Thoracic aorta (tissue), 2 donors: ENCODE measurements at places on chromosomes 1 and 21. TPM values are rescaled to one million over a fixed set of nuclear protein-coding genes. Genes with fewer than 3 reads are reported as not detected.

DNA sequence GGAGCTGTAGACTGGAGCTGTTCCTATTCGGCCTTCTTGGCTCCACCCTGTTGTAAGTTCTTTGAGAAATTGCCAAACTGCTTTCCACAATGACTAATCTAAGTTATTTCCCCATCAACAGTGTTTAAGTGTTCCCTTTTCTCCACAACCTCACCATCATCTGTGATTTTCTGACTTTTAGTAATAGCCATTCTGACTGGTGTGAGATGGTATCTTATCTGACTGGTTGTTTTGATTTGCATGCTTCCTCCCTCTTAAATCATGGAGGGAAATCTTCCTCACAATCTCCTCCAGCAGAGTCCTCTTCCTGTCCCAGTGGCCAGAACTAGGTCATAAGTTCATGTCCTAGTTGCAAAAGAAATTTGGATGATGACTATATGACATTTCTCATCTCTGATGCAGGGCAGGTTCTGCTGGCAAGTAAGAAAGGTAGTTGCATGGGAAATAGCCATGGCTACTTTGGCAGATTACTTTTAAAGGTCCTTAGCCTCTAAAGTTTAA is 294.0 kb downstream of the LRRC40 start:
- no peak for DNase-seq

FAM72B gene
- 0.42 TPM for total RNA-seq

- DNase-seq: no peak
Measured at GRCh38 chr1:208433086-208433485, 188.9 kb upstream of the PLXNA2 start.

FOXD3 gene
- total RNA-seq: 1.5 TPM

DNA sequence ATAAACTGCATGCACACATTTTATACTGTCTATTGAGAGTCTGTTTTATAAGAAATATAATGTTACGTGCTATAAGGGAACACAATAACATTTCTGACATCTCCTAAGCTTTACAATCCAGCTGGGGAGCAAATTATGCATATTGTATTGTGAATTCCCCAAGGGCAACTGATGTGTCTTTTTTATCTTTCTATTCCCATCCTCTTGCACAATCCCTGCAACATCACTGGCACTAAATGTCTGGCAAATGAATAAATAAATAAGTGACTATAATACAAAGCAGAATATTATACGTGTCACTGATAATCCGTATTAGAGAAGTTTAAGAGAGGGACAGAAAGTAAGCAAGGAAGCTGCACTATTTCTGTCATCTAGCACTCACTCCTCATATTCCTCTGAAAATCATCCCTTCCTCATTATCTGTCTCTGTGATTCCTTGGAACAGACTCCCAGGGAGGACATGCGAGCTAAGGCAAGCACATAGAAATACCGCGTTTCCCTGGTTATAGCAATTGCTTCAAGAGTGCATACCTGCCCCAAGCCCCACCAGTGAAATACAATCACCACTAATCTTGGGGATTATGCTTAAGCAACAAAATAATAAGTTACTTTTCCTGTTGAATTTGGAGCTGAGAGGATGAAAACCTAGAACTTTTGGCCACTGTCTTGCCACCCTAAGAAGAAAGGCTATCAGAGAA is 205.4 kb downstream of the SMYD3 start:
- DNase-seq: no peak

GRCh38 chr1:202213361-202214088 is 19.9 kb downstream of the LGR6 start:
- no peak for DNase-seq

DNA sequence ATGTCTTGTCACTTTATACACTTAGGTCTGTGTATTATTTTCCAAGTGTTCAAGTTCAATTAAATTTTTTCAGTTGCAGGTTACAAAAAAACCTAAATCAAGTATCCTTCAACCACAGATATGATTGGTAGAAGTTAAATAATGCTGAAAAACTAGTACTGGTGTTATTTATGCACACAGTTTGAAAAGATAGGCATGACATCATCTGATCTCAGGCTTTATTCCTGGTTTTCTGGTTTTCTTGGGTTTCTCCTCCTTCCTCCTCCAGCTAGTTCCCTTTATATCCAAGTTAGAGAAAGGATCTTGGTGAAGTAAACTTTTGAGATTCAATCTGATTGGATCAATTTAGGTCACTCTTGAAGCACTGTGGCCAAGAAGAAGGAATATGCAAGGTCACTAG is 1201.1 kb upstream of the B3GALT2 start:
- DNase-seq: no peak

DNA sequence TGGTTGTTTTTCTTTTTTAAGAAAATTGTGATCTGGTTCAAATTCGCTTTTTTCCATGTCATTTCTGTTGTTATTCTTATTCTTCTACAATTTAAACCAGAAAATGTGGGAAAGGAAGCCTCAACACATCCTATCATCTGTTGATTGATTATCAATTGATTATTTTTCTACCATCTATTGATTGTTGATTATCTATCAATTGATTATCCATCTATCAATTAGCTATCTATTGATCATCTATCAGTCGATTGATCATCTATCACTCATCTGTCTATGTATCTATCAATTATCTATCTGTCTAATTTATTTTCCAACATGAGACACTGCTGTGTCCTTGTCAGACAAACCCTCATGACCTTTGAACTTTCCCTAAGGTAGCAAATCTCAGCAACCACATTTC is 136.1 kb upstream of the ARHGEF16 start:
- no peak for DNase-seq

CHODL gene
- total RNA-seq: 5.3 TPM
